ENCODE measurements at places on chromosomes 1 and 21.

DNA sequence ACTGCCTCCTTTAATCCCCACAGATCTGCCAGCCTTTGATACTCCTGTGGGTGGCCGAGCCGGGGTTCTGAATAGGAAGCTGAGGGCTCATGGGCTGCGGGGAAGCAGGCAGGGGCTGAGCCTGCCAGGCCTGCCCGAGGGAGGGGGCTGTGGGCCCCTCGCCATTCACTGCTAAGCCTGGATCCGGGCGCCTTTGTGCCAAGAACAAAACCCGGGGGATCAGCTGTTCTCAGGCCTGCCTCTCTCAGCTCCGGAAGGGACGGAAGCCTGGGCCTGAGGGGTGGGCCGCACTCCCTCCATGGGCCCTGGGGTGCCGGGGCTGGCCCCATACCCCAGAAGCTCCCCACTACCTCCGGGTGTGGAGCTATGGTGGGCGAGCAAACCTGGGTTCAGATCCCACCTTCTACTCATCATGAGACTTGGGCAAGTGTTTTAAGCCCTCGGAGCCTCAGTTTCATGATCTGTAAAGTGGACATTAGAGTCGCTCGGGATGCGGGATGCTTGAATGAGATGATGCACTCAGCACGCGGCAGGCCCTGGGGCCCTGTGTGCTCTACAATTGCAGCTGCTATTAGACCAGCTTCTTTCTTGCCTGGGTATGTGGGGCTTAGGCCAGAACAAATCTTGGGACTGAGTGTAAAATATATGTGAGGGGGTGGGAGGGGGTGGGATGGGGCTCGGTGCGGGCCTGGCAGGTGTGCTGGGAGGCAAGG, 19.2 kb upstream of the EPHA2 start:
- DNase-seq, result no peak

- no peak for DNase-seq
These were observed at the start of gene CHRM3 for GRCh38 chr1:239386453-239387303. TSS of gene CHRM3 (plus strand) at chr1:239386568. CDS start at chr1:239907452, 520,884 bp downstream.

GRCh38 chr1:242184955-242185354, 186.1 kb upstream of the MAP1LC3C start:
- DNase-seq, result no peak

DNA sequence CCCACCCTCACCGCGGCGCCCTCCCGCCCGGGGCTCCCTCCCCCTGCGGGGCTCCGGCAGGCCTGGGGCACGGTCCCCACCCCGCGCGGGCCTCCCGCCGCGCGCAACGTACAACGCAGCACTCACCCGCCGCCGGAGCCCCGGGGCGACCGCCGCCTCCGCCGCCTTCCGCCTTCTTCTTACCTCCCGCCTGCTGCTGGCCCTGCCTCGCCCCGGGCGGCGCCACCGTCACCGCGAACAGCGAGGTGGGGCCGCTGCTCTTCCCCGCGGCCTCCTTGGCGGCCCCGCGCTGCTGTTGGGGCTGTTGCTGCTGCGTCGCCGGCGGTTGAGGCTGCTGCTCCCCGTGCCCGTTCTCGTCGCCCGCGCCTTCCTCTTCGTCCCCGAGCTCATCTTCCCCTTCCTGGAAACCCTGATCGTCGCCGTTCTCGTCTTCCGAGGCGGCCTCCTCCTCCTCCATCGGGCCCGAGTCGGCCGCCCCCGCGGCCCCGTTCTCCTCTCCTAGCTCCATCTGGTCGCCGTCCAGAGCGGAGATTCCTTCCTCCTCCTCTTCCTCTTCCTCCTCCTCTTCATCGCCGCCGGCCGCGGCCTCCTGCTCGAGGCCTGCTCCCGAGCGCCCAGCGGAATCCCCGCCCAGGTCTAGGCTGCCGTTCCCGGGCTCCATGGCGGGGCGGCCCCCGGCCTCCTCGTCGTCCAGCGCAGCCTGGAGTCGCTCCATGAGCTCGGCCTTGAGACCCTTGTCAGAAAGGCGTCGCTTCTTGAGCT, 671 bp downstream of the HNRNPU start:
- no peak for DNase-seq

DNA sequence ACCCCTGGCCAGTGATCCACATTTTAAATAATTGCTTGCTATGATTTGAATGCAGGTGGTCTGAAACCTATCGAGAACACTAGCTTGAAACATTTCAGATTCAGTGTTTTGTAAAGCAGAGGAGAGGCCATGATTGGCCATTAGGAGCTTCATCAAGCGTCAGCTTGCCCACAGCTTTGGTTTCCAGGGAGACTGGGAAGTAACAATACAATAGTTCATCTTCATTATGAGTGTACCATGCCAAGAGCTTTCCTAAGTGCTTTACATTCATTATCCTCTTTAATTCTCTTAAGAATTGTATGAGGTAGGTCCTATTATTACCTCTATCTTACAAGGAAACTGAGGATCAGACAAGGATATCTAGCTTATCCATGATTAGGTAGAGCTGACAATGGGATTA, 27.7 kb upstream of the ATP5PO start:
- no peak for DNase-seq

DNA sequence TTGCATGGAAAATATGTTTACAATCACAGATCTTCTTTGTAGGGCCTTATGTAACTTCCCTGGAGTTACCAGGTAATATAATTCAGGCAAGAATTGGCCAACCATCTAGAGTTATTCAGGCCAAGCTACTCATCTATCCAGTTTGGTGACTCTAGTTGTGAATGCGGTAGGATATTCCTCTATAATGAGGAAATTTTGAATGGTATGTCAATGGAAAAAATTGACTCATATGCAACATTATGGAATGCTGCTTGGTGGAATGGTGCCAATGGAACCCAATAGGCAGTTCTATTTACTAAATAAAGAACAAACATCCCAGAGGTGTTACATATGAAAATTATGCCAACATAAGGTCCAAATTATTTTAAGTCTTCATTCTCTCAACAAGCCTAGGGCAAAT, 5.6 kb upstream of the TNFSF18 start:
- DNase-seq, result no peak

- no peak for DNase-seq
These were observed 136.0 kb downstream of the LTN1 start for GRCh38 chr21:28856588-28857250.

DNA sequence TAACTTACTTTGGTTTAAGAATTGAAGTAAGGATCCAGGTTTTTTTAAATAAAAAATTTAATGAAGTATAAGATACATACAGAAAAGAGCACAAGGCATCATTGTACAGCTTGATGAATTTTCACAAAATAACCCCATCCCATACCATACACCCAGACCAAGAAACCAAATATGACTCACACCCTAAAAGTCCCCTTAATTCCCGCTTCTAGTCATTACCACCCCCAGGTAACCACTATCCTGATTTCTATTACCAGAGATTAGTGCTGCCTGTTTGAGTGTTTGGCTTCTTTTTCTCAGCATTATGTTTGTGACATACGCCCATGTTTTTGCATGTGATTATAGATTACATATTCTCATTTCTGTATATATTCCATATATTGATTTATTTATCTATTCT, 98.5 kb upstream of the HIVEP3 start:
- DNase-seq, result no peak

- DNase-seq, result no peak
These were observed 184.4 kb downstream of the C1orf94 start for GRCh38 chr1:34361121-34361520.

DNA sequence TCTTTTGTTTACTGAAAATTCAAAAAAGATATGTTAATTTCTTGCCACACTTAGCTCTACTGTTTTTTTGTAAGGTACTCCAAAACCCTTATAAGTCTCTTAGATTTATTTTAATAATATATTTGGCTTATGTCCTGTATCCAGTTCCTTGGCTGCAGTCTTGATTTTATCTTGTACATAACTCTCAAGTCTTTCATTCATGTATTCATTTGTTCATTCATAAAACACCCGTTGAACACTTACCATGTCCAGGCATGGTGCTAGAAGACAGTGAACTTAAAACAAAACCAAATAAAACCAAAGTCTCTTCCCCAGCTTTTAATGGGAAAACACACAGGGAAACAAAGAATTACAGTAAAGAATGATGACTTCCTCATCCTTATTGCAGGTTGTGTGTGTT, 215.8 kb downstream of the FGGY start:
- DNase-seq, result no peak

GRCh38 chr1:109099938-109100773, 9.6 kb downstream of the TMEM167B start:
- DNase-seq, result peak; percentile 93
